Aorta (tissue), 5 donors: ENCODE measurements at places on chromosomes 6 and 20. TPM values are rescaled to one million over a fixed set of nuclear protein-coding genes. Genes with fewer than 3 reads are reported as not detected.

DNA sequence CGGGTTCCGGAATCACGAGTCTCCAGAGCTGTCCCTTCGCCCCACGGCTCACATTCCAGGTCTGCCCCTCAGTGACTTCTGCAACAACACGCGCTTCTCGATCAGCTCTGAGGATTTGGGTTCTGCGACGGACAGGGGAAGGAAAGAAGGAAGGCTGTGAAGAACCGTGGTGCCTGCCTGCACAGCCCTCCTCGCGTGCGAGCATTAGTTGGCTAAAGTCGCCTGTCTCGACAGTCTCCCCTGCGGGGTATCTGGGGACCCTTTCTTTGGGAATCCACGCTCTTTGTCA lies 23.1 kb downstream of the VPS52 start:
- no peaks in the 10 kb centered on the region for H3K36me3 ChIP-seq
- no peaks in the 10 kb centered on the region for H3K4me1 ChIP-seq
- peak overlapping the region; percentile 24 for H3K27ac ChIP-seq
- no peaks in the 10 kb centered on the region for H3K27me3 ChIP-seq
- DNase-seq: no peak

DNA sequence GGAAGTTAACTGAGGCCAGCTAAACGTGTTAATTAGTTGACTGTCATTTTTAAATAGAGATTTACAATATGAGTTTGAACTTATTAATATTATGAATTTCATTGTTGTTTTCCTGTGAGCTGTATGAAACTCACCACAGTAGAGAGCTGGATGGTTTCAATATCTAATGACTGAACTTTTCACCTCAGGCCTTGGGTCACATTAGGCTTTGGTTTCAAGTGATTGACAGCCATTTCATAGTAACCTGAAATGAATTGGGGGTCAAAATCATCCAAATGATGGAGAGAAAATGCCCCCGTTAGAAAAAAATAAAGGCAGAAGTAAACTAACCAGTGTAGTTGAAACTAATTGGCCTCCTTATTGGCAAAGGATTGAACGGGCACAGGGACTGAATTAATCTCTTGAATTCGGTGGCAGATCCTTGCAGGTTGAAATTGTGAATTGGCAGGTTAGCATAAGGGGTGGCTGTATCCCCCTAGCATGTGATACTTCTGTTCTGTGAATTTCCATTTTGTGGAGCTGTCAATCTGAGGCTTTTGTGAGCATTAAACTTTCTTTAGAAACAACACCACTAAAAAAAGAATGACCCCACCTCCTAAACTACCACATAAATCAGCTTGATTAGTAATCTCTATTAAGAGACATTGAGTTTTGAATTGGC lies 155.1 kb upstream of the MMS22L start:
- no peak overlapping the region for H3K4me3 ChIP-seq
- H3K36me3 ChIP-seq: no peaks in the 10 kb centered on the region
- no peaks in the 10 kb centered on the region for H3K27me3 ChIP-seq

DNA sequence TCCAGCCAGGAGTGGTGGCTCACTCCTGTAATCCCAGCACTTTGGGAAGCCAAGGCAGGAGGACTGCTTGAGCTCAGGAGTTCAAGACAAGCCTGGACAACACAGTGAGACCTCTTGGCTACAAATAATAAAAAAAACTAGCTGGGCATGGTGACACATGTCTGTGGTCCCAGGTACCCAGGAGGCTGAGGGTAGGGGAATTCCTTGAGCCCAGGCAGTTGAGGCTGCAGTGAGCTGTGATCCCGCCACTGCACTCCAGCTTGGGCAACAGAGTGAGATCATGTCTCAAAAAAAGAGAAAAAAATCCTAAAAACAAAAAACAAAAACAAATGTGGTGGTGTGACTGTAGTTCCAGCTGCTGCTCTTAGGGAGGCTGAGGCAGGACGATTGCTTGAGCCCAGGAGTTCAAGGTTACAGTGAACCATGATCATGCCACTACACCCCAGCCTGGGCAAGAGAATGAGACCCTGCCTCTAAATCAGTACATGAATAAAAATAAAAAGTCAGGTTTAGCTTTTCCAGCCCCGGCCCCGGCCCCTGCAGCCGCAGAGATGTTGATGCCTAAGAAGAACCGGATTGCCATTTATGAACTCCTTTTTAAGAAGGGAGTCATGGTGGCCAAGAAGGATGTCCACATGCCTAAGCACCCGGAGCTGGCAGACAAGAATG lies 13.5 kb upstream of the SNRPC start:
- H3K36me3 ChIP-seq: no peaks in the 10 kb centered on the region
- H3K27ac ChIP-seq: no peak overlapping the region

GRCh38 chr20:35063168-35063567 lies 29.4 kb downstream of the TRPC4AP start:
- H3K27ac ChIP-seq: no peak overlapping the region
- DNase-seq: no peak
- no peaks in the 10 kb centered on the region for H3K27me3 ChIP-seq
- H3K4me3 ChIP-seq: no peak overlapping the region
- peaks cover 2% of the 10 kb centered on the region for H3K36me3 ChIP-seq
- H3K4me1 ChIP-seq: peaks cover 6% of the 10 kb centered on the region

Gene SIRPD
- total RNA-seq: 0.42 TPM

- no peak overlapping the region for H3K27ac ChIP-seq
- DNase-seq: no peak
- no peaks in the 10 kb centered on the region for H3K4me1 ChIP-seq
- no peaks in the 10 kb centered on the region for H3K36me3 ChIP-seq
- no peak overlapping the region for H3K4me3 ChIP-seq
- no peaks in the 10 kb centered on the region for H3K27me3 ChIP-seq
Observed at GRCh38 chr6:100467129-100468015, 2.7 kb upstream of the SIM1 start.

GRCh38 chr6:160667639-160668481 lies 3.8 kb upstream of the LPA start:
- no peak overlapping the region for H3K27ac ChIP-seq
- H3K36me3 ChIP-seq: no peaks in the 10 kb centered on the region
- no peak for DNase-seq

Gene PPP1R3G
- total RNA-seq: 1.7 TPM

GRCh38 chr6:141587482-141588266 lies 545.1 kb upstream of the GJE1 start:
- no peak overlapping the region for H3K4me3 ChIP-seq
- H3K4me1 ChIP-seq: no peaks in the 10 kb centered on the region
- H3K27me3 ChIP-seq: no peaks in the 10 kb centered on the region
- no peaks in the 10 kb centered on the region for H3K36me3 ChIP-seq

GRCh38 chr6:4435981-4436445 lies 300.6 kb upstream of the ECI2 start:
- no peaks in the 10 kb centered on the region for H3K27me3 ChIP-seq
- no peaks in the 10 kb centered on the region for H3K4me1 ChIP-seq
- no peak overlapping the region for H3K4me3 ChIP-seq
- no peak for DNase-seq

Gene GSTA1
- 1.7 TPM for total RNA-seq

Gene PTK6
- total RNA-seq: 0.19 TPM

Gene RFX6
- not detected for total RNA-seq

Gene ZNF343
- 15.0 TPM for total RNA-seq

DNA sequence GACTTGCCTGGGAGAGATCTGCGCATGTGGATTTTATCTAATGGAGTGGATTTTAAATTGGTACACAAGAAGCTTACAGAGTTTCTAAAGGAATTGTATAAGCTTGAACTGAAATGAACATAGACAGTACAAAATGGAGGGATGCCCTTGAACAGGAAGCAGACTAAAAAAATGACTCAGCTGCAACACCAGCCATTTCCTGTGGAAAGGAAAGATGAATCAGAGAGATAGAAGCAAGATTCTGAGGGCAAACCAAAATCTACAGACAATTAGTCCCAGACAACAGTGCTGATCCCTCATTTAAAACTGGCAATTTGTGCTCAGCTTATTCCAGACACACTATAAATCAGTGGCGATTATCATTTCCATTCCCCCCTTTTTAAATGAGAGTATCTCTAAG lies 114.6 kb upstream of the TCF21 start:
- no peak overlapping the region for H3K4me3 ChIP-seq
- no peak overlapping the region for H3K27ac ChIP-seq
- H3K4me1 ChIP-seq: no peaks in the 10 kb centered on the region
- H3K36me3 ChIP-seq: no peaks in the 10 kb centered on the region
- no peak for DNase-seq
- no peaks in the 10 kb centered on the region for H3K27me3 ChIP-seq
